ENCODE measurements at places on chromosomes 6 and 20.

- DNase-seq = no peak
Observed at GRCh38 chr6:18216411-18216810, 47.9 kb downstream of the DEK start.

GRCh38 chr6:11525468-11526155, 11.9 kb upstream of the TMEM170B start:
- DNase-seq = peak; percentile 32

- no peak for DNase-seq
Observed at GRCh38 chr6:97066056-97066455, 141.5 kb downstream of the KLHL32 start.

DNA sequence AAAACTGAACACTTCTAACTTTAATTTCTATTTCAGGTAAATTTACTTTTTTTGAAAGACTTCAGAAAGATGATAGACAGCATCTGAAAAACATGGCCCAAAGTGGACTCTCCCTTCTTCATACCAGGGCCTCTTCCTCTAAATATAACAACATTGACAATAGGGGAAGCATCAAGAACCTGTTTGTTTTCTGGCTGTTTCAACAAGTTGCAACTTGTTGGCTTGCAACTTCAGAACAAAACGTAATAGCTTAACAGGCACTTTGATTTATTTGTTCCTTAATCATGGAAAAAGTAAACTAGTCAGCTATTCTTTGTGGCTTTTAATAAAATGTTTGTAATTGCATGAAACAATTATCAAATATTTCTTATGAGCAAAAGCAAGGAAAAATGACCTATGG, 34.3 kb downstream of the RGS17 start:
- no peak for DNase-seq

GRCh38 chr6:25777031-25777430, 22.5 kb downstream of the SLC17A4 start:
- no peak for DNase-seq

DNA sequence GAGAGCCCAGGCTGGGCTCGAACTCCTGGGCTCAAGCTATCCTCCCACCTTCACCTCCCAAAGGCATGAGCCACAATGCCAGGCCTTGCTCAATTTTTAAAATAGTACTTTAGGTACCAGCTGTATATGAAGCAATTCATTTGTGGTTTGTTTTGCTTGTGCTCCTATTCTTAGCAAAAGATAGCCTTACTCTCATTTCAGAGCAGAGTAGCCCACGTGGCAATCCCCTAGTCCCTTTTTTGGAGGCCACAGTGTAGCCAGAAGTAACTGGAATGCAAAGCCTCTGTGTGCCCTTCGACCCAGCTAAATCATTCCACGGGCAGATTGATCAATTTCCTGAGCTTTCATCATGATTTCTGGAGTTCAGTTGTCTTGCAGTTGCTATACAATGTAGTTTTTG, 372.2 kb downstream of the NRN1 start:
- DNase-seq = no peak

DNA sequence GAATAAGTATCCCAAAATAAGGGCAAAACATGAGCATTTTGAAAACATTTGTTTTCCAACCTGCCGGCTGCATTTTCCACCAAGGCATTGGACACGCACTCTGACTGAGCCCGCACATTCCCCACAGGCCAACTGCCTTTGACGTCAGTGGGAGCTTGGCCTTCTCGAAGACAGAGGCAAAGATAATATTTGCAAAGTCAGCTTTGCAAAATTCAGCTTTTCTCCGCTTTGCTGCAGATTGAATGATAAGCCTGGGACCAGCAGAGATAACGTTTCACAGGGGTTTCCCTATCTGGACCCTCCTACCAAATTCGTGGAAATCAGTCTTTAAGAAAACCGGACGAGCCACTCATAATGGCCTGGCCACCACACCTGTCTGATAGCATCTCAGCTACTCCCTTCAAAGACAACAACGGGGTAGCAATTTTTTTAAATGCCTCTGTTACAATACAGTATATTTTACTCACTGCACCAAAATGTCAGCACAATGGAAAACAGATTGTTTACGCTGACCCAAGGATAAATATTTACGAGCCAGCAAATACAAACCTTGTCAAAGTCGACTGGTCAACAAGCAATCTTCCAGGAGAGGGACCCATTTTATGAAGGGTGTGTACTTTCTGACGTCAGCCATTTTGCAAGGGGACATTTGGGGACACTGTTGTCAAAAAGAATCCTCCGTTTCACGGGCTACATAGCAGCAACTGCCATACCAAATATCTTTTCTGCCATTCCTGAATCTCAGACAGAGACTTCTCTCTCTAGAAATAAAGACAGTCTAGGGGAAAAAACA, 100.5 kb downstream of the TFAP2A start:
- no peak for DNase-seq

GRCh38 chr20:51759769-51760510, 8.2 kb downstream of the ATP9A start:
- DNase-seq = no peak

DNA sequence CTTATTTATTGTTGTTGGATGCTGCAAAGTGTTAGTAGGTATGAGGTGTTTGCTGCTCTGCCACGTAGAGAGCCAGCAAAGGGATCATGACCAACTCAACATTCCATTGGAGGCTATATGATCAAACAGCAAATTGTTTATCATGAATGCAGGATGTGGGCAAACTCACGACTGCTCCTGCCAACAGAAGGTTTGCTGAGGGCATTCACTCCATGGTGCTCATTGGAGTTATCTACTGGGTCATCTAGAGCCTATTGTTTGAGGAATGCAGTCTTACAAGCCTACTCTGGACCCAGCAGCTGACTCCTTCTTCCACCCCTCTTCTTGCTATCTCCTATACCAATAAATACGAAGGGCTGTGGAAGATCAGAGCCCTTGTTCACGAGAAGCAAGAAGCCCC, 12.1 kb downstream of the MICB start:
- DNase-seq = no peak

GRCh38 chr6:37303091-37303660, 45.2 kb upstream of the TMEM217 start:
- DNase-seq = no peak

DNA sequence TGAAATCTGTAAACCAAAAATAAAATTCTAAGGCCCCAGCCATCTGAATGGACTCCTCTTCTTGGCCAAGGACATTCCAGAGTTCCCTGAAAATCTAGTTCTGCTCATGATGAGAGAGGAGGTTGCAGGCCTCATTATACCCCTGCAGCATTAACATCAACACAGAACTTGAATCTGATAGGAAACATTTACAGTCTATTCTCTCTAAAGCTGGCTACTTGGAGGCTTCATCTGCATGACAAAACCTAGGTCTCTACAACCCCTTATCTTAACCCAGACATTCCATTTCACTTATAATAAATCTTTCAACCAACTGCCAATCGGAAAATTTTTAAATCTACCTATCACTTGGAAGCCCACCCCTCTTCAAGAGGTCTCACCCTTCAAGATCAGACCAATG, 15.7 kb downstream of the RTN4IP1 start:
- no peak for DNase-seq

DNA sequence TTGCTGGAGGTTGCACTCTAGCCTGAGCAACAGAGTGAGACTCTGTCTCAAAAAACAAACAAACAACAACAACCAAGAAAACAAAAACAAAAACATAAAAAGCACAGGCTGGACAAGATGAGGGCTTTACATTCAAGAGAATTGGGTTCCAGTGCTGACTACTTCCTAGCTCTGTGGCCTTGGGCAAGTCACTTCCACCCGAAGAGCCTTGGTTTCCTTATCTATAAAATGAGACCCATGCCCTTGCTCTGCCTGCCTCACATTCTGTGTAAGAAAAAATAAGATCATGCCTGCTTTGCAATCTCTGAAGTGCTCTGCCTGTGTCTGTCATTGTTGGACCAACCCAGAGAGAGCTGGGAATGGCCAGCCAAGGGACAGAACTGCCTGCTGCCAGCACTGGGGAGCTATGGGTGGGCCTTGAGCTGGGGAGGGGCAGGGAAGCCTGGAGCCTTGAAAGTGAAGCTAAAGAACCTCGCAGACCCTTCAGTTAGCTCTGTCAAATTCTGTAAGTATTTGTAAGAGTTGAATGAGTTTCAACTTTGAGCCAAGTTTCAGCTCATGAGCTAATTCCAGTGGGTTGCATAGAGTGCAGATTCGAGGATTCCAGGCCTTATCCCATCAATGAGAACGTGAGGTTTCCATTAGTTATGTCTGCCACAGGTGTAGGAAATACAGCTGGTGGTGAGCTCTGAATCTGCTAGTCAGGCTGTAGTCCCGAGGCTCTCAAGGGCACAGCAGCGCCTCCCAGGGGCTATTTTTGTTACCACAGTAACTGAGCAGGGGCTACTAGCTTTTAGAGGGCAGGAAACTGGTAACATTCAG, 93.2 kb downstream of the DLGAP4 start:
- peak; percentile 22 for DNase-seq

DNA sequence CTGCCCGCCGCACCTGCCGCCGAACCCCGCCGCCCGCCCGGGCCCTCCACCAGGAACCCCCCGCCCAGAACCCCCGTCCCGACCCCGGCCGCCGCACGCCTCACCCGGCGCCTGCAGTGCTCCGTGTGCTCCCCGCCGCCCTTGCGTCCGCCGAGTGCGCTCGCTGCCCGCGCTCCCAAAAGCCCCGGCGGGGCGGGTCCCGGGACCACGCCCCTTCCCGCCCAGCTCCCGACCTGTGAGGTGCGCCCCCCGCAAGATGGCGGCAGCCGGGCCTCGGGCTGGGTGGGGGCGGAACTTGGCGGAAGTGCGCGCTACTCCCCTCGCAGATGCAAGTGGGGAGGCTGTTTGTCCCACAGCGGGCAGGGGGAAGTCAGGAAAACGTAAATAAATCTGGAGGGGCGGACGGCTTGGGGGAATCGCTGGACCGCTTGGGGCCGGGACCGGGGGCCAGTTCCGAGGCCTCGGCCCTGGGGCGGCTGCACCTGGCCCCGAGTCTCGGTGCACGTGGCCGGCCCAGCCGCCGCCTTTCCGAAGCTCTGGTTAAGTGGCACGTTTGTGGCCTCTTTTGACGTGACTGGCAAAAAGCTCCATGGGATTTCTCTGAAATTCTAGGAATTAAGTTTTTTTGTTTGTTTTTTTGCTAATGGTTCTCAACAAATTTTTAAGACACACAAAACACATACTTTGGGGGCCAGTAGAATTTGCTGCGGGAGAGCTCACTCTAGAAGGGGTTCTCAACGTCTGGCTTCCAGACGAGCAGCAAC, at the start of gene EZR:
Gene EZR, minus strand, starts transcription at position 156 of the 764 bp plus-strand sequence. CDS start 1,275 bp downstream, outside the sequence.
- peak; percentile 93 for DNase-seq

- no peak for DNase-seq
Observed at GRCh38 chr6:31001281-31001888, 8.9 kb upstream of the MUC22 start.
